ENCODE measurements at places on chromosomes 12 and 14.

DNA sequence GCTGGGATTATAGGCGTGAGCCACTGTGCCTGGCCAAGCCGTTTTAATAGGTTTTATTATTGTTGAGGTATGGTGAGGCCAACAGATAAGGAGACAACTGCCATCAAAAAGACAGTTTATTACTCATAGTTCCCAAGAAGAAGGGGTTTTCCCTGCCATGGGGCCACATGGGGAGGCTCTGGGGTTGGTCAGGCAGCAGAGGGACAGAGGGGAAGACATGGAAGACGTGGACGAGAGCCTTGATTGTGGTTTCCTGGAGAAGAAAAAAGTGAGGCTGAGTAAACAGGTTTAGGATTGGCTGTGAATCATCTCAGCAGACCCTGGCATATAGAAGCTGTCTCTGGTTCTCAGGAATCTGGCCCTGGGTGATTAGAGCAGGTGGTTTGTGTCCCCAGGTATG, 69.9 kb downstream of the FOXN4 start:
- DNase-seq, result no peak

DNA sequence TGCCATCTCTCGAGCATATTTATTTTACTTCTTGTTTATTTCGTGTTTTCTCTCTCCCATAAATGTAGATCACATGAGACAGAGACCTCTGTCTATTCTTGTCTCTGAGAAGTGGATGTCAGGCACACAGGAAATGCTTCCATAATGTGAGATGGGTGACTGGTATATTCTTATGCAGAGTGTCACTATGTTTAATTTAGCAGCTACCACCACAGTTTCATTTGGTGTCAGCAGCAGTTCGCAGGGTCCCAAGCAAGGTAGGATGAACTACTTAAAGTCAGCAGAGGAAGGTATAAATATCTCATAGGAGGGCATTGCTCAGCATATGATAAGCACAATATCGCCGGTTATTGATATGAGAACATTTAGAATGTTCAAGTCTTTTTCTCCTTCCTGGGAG, 180.9 kb upstream of the CNTN1 start:
- DNase-seq, result no peak

- peak; percentile 60 for DNase-seq
These were observed 23.8 kb upstream of the PHC1 start for GRCh38 chr12:8890313-8891085.

- DNase-seq, result no peak
These were observed 80.0 kb downstream of the SINHCAF start for GRCh38 chr12:31245822-31246469.

- no peak for DNase-seq
These were observed 7.8 kb downstream of the AMN start for GRCh38 chr14:102930138-102930752.

- DNase-seq, result no peak
These were observed 28.0 kb upstream of the NAA30 start for GRCh38 chr14:57362361-57362760.

DNA sequence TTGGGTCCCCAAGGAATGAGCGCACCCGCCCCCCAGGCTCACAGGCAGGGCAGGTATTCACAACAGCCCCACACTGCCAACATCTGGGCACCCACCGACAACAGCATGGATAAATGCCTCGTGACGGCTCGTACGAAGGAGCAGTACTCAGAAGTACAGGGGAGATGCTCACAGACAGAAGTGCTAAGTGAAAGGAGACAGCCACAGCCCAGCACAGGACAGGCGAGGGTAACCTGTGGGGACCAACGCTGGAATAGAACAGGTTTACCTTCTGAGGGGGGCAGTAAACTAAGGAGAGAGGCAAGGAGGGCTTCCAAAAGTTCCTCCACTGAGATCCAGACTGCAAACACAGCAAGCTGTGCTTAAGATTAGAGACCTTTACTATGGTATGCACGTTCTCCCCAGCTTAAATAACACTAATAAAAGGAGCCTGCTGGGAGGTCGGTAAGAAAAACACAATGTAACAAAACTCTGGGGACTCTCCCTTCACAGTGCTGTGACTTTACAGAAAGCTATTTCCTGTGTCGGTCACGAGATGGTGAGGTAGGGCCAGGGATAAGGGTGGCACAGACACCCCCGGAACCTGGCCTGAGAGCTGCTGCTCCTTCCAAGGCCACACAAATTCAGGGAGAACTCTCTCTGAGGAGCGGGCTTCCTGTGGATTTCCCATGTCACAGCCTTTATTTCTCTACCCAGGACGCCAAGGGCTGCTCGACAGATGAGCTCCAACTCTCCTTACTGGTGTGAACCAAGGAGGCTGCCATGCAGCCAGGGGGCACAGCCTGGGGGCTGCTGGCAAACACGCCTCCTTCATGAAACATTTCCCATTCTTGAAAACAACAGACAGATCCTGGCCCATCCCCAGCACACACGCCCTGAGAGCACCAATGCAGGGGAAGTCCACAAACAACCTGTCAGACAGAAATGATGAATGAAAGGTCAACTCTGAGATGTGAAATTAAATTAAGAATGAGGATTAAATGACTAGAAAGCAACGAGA, 26.3 kb downstream of the SLC15A4 start:
- DNase-seq, result no peak

DNA sequence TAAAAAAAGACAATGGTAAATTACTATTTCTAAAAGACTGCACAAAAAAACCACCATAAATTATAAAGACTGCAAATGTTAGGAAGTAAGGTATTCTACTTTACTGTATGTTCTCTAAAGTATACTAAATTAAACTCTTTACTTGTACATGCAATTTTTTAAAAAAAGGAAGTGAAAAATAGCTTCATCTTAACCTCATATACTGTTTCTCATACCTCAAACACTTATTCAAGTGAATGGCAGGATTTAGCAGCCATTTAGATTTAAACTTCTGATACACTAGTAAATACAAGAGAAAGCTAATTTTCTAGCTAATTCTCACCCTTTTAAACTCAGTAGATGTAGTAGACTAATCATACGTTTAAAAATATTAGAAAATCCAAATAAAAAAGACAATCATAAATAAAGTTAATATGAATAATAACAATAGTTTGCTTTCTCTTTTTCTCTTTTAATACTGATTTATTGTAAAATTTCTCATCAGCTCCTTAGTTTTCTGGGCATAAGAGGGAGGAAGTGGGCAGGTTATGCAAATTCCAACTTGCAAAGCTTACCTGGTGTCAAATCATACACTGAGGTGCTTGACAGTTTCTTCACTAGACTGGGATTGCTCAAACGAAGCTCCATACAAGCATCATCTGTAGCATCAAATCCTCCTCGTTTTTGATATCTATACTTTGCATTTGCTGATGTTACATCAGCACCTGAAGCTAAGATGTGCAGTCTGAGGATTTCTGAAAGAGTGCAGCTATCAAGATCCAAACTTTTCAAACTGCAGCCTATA, 71.0 kb upstream of the CFL2 start:
- DNase-seq, result no peak

DNA sequence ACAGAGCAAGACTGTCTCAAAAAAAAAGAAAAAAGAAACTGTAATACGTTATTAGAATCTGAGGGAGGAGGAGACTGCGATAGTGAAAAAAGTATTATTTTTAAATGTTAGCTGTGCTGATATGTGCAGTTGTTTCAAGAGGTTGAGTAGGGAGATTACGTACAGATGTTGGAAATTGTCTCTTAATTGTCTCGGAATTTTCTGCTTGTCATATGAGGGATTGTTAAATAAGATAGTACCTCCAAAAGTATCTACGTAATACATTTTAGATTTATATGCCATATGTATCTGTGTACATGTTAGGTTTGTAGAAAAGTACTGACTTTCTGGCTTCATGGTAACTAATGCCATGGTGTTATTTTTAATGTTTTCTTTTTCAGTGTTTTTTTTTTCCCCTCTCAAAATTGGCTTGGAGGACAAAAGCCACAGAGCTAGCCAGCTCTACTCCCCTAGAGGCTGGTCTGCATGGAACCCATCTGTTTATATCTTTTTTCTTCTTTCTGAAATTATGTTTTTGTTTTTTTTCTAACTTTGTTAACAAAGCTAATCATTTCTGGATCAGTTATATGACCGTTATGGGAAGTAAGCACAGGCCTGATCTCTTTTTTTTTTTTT, 3.4 kb downstream of the RIMKLB start:
- no peak for DNase-seq

- DNase-seq, result no peak
These were observed 9.6 kb downstream of the GNS start for GRCh38 chr12:64749461-64750200.

DNA sequence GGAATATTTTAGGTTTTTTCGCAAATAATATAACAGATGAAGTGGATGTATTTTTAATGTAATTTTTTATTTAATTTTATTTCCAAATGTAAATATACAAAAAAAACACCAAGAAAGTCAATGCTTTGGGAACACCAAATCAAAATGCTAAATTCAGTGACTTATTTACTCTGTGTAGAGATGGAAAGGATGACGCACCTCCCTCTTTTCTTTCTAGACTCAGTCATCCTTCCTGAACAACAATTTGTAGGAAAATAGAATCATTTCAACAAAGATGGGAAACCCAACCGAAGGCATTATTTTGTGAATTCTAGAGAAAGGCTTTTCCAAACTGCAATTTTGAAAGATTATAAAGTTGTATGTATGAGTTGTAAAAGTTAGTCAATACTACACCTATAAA, 57.7 kb downstream of the CCER1 start:
- no peak for DNase-seq
